ENCODE measurements at places on chromosomes 13 and 19.

DNA sequence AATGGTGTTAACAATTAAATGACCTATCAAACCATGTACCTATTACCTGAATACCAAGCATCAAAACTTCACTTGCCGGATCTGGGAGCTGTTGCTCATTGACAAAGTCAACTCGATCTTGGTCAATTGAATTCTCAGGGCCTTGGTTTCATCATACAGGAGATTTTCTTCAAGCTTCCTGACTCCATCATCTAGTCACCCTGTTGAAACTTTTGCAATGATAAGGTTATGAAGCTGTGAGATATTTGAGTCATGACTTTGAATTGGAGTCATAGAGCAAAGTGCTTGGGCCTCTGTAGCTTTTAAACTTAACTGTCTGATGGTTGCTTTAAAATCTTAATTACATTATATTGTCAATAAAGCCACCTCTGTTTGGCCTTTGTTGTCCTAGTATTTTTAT lies 260.9 kb downstream of the COG6 start:
- no peak for DNase-seq

- DNase-seq, result no peak
Measured at GRCh38 chr13:47475441-47475948, 525.6 kb downstream of the SUCLA2 start.

- DNase-seq, result no peak
Measured at GRCh38 chr19:45812297-45812696, 2.8 kb downstream of the RSPH6A start.

- no peak for DNase-seq
Measured at GRCh38 chr13:26449063-26449848, 108.2 kb upstream of the WASF3 start.

DNA sequence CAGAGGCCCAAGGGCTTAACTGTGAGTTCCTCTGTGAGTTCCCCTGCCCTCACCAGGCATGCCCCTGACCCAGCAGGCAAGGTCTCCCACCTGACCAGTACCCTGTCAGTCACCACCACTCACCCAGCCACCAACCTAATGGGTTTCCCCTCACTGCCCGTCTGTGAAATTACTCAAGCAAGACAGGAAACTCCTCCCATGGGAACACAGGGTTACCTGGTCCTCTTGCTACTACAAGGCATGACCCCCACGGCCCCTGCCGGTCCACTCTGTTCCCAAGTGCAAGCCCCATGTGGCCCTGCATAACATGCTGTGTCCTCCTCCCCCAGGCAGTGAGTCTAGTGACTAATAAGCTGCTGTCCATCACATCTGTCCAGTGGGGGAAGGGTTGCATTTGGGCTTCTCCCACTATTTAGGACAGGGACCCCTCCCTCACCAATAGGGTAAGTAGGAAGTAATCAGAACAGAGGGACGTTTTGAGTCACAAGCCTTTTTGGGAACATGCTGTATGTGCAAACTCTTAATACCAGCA lies 8.0 kb upstream of the DHRS12 start:
- DNase-seq, result no peak

DNA sequence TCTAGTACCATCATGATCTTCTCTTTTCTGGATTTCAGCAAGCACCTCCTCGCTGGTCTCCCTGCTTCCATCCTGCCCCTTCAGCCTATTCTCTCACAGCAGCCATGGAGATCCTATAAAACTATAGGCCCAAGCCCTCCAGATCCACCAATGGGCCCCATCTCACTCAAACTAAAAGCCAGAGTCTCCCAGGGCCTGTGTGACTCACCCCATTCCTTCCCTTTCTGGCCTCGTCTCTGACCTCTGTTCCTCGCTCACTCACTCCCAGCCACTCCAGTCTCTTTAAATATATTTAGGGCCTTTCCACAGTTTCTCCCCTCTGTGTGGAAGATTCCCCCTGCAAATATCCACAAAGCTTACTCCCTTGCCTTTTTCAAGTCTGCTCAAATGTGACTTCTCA lies 89.7 kb downstream of the HSPH1 start:
- no peak for DNase-seq

- DNase-seq, result no peak
Measured at GRCh38 chr13:68124437-68125086, 894.4 kb upstream of the PCDH9 start.

DNA sequence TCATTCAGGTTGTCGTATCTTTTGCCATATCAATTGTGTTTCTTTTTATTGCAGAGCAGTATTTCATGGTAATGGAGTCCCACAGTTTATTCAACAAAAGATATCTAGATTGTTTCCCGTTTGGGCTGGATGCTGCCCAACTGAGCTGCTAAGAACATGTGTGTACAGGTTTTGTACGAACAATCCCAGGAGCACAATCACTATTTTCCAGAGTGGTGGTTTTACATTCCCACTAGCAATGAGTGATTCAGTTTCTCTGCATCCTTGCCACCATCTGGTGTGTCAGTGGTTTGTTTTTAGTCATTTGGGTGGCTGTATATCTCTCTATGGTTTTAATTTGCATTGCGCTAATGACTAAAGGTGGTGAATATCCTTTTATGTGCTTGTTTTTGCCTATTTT lies 52.7 kb upstream of the ZDHHC20 start:
- no peak for DNase-seq

- DNase-seq, result no peak
Measured at GRCh38 chr19:6616011-6616410, 25.1 kb upstream of the CD70 start.

GRCh38 chr13:30133554-30133912 lies 173.8 kb downstream of the KATNAL1 start:
- DNase-seq, result no peak

DNA sequence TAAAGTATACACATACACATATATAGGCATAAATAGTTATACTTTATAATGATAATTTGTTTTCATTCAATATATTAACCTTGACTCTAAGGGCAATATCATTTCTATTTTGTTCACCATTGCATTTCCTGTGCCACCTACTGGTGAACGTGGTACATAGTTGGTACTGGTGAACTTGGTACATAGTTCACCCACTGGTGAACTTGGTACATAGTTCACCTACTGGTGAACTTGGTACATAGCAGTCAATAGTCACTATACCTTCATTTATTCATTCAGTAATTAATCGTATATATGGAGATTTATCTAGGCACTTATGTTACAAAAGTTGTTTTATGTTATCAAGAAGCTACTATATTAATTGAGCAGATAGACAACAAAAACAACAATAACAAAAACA lies 172.6 kb upstream of the ATXN8OS start:
- DNase-seq, result no peak

DNA sequence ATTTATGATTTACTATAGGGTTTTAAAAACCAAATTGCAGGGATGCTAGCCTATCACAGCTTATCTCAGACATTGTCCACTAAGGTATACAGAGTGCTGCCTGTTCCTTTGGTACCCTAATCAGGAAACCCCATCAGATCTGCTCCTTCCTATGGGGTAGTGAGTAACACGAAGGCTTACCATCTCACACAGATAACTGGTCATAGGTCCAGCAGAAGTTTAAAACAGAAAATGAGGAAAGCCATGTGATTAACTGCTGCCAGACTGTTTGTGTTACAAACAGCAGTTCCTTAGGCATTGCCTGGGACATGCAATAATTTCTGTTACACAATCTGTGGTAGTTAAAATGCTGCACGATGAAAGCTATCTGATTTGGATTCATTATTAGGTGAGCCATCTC lies 53.5 kb upstream of the ALOX5AP start:
- no peak for DNase-seq

- no peak for DNase-seq
Measured at GRCh38 chr13:32638739-32639138, 52.5 kb downstream of the PDS5B start.

GRCh38 chr13:84865783-84866221 lies 933.4 kb downstream of the SLITRK6 start:
- no peak for DNase-seq

- no peak for DNase-seq
Measured at GRCh38 chr13:20457670-20458069, 68.0 kb downstream of the CRYL1 start.

GRCh38 chr19:7550987-7551761 lies 15.7 kb downstream of the PNPLA6 start:
- DNase-seq, result no peak

DNA sequence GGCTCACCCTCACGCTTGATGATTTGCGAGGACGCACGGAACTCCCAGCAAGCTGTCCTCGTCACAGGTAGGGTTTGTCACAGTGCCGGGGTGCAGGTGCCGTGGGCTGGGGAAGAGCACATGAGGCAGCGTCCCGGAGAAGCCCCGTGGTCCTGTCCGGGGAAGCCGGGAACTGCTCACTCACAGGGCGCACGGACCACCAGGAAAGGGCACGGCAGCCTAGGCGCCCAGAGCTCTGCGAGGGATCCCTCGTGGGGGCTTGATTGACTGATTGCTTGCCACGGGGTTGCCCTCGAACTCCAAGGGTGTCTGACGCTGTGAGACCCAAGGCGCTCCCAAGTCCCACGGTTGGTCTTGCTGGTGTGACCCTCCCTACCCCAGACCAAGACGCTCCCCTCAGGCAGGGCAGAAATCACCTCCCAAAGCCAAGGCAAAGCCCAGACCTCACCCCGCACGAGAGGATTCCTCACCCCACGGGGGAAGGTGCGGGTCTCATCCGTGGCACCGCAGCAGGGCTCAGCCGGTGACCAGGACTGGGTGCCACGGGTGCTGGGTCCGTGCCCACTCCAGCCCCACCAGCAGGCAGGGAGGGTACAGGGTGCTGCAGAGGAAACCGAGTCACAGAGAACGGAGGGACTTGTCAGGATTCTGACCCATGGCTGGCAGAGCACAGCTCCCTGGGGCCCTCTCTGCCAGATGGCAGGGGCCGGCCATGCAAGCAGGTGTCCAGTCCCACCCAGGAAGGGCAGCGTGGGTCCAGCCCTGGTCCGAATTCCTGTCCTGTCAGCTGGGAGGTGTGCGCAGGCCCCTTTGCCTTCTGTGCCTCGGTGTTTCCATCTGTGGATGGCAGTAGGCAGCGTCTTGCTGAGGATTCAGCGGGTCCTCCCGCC lies 7.7 kb downstream of the C2CD4C start:
- no peak for DNase-seq

GRCh38 chr13:110107568-110108347 lies 199.2 kb downstream of the COL4A1 start:
- DNase-seq, result no peak

DNA sequence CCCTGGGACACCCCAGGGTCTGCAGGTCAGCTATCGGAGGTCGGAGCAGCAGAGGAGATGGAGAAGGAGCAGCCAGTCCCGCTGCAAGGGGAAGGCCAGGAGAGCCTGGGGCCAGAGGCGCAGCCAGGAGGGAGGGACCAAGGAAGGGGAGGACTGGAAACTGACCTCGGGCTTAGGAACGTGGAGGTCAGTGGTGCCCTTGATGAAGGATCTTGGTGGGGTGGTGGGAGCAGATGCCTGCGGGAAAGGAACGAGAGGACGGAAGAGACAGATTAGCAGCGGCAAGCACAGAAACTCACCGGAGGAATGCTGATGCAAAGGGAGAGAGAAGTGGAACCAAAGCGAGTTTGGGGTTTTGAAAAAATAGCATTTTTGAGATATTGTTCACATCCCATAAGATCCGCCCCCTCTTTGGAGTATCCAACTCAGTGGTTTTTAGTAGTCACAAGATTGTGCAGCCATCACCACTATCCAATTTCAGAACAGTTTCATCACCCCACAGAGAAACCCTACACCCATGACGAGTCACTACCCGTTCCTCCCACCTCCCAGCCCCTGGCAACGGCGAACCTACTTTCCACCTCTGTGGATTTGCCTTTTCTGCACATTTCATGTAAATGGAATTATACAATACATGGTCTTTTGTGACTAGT lies 22.1 kb downstream of the PLEKHF1 start:
- DNase-seq, result no peak

DNA sequence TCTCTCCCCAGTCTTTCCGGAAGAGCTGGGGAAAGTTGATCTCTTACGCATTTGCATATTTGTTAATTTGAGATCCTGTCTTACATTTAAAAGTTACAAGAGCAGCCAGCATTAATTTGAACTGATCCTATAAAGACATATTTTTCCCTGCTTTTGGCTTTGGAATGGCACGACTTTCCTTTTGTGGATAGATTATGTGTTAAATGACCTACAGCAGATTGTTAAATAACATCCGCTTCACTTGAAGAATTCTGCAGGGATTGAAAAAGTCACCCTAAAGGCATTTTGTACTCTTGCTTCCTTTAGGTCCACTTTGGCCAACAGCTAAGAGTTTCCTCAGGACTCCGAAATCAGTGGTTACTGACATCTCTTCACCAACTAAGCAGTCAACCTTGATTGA lies 334.0 kb downstream of the TBC1D4 start:
- no peak for DNase-seq

DNA sequence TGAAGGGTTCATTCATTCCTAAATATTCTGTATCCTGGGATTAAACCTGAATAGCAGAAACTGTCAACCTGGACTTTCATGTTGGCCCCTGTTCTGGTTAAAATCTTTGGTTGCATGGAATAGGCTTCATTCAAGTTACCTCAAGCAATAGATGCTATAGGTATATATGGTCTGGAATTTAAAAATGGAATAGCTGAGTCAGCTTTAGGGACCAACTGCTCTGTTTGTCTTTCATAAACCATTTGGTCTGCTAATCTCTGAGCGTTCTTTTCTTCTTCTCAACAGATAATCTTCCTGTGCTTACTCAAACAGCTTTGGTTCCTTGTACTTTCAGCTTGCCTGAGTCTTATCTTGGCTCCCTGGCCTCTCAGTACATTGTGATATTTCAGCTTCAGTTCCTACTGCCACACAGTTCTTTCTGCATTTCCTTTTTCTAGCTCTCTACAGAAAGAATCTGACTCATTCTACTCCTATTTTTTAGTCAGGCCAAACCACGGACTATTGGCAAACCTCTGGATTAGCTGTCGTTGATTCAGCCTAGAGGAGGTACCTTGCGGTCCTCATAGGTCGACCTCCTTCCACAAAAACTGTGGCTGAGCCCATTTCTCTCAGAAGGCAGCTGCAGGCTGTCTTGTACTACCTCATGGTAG lies 35.9 kb upstream of the MAB21L1 start:
- no peak for DNase-seq

- DNase-seq, result no peak
Measured at GRCh38 chr13:35782793-35783192, 306.3 kb upstream of the MAB21L1 start.

DNA sequence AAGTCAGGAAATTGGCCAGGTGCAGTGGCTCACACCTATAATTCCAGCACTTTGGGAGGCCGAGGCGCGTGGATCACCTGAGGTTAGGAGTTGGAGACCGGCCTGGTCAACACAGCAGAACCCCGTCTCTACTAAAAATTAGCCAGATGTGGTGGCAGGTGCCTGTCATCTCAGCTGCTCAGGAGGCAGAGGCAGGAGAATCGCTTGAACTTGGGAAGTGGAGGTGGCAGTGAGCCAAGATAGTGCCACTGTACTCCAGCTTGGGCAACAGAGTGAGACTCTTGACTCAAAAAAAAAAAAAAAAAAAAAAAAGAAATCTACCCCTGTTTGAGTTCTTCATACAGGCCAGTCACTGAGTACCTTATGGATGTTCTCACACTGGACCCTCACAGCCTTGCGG lies 42.0 kb downstream of the SLC15A1 start:
- DNase-seq, result no peak

GRCh38 chr13:39106216-39107005 lies 68.2 kb downstream of the NHLRC3 start:
- no peak for DNase-seq

DNA sequence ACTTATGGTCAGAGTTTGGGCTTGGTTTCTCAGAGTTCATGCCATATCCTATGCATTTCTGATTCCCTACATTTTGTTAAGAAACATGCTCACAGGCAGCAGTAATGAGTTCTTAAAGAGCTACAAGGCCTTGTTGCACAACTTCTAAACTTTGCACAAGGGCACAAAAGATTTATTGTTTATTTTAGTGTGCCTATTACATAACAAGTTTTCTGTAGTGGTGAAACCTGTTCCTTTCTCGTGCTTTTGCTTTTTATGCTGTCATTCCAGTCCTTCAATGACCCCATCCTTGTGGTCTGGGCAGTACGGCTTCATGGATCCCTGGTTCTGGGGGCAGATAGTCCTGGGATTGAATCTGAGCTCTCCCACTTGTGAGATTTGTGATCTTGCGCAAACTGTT lies 17.8 kb downstream of the ZNF507 start:
- no peak for DNase-seq

All from stimulated activated CD8-positive, alpha-beta memory T cell treated with anti-CD3 and anti-CD28 coated beads, Interleukin-15, amount 100 ng/mL, for 24 hours (primary cell).